ENCODE measurements at places on chromosomes 3 and 15.

- no peak for DNase-seq
Observed at GRCh38 chr3:123687286-123687685, 102.4 kb upstream of the HACD2 start.

DNA sequence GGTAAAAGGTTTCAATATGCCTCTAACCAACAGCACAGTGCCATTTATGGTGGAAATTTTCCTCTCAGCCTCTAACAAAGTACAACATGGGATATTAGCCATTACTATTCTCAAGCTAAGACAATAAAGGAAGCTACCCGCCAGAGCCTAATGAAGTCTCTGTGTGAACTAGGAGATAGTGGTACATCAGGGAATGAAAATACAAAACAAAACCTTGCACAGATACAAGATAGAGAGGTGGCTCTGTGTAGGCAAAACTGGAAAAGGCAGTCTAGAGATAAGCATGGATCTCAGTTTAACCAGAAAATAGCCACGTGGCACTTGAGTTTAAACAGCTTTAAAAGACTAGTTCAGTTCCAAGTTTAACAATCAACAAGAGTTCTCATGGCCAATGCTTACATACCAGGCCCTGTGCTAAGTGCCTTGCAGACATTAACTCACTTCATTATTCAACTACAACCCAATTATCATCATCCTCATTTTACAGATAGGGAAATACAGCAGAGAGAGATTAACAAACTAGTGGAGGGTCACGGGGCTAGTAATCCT is 279.3 kb downstream of the IGSF11 start:
- DNase-seq = no peak

GRCh38 chr3:156761007-156761406 is 65.1 kb upstream of the LEKR1 start:
- DNase-seq = no peak

- no peak for DNase-seq
Observed at GRCh38 chr3:12773030-12773709, 14.1 kb upstream of the TMEM40 start.

DNA sequence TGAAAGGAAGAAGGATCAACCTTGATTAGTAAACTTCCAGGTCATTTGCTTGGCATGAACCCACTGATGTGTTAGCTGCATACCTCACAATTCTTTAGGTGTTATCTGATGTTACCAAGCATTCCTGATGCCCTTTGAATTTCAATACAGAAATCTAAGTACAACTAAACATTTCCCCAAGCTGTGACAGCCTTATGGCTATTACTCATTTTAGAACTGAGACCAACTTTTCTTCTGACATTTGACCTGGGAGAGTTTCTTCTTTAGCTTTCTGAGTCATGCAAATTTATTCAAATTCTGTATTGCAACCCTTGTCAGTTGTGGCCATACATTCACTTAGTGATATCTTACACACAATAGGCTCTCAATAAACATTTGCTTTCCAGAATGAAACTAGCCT is 124.3 kb downstream of the TIGIT start:
- DNase-seq = no peak

GRCh38 chr3:24494618-24495325 is at the start of gene THRB:
Gene THRB (minus strand): TSS chr3:24494850.
- DNase-seq = no peak

DNA sequence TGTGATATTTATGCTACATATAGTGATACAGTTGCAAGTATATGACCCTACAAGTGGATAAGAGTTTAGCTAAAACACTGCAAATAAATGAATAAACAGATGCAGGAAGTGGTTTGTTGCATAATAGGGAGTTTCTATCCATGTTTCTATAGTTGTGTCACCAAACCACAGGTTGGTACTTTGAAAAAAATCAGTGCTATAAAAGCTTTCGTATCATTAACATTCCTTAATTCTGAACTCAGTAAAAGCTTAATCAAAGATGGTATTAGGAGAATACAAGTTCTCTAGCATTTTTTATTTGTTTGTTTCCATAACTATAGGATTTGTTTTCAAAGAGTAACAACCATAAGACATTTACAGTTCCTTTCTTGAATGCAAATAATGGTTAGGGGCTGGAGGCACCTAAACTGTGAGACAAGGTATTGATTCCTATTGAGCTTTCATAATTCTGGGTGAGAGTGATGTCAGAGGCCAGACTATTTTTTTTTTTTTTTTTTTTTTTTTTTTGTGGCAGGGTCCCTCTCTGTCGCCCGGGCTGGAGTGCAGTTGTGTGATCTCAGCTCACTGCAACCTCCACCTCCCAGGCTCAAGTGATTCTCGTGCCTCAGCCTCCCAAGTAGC is 29.6 kb downstream of the CPOX start:
- no peak for DNase-seq

DNA sequence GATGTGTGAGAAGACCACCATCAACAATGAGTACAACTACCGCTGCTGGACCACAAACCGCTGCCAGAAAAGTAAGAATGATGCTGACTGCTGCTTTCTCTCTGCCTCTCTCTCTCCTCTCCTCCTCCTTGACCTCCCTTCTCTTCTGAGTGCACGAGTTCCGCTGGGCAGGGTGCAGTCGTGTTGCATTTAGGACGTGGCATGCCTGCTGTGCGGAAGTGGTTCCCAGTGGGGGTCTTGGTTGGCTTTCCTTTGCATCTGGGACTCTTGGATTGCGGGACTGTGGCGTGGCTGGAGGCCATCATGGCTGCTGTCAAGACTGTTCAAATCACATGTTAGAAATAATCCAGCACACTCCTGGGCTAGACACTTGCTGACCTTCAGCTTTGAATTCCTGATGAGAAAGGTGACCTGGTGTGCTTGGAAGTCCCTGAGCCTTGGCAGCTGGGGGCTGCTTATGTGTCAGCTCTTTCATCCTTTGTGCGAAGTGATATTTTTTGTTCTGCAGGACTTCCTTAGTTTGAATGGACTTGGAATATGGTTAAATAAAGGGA is 59.8 kb downstream of the IGF1R start:
- DNase-seq = no peak

GRCh38 chr3:9859530-9860025 is 15.8 kb upstream of the RPUSD3 start:
- no peak for DNase-seq

DNA sequence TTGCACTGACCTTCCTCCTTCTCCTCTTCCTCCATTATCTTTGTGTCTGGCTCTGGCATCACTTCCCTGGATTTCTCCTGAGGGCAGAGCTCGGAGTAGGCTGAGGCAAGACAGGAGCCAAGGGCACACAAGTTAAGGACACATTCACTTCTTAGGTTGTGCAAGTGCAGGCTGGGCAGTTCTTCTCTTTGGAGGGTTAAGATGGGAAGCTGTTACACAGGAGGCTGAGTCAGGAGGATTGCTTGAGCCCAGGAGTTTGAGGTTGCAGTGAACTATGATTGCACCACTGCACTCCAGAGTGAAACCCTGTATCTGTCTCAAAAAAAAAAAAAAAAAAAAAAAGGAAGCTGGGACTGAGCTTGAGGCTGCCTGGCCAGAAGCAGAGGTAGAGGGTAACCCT is 176.2 kb upstream of the ANKRD28 start:
- no peak for DNase-seq

DNA sequence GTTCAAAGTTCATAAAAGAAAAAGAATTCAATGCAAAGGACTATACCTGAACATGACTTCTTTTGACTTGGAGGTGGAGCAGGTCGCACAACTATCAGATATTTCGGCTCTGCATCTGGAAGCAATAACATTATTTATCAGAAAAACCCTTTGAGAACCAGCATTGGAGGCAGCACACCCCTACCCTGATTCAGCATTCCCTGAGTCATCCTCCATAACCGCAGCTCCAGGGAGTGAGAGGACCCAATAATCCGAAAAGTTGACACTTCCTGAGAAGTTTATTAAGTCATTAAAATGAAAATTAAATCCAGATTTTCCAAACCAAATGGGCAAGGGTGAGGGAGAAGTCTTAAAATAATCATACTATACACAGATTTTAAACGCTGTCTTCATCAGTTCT is 90.6 kb downstream of the ABI3BP start:
- DNase-seq = no peak

DNA sequence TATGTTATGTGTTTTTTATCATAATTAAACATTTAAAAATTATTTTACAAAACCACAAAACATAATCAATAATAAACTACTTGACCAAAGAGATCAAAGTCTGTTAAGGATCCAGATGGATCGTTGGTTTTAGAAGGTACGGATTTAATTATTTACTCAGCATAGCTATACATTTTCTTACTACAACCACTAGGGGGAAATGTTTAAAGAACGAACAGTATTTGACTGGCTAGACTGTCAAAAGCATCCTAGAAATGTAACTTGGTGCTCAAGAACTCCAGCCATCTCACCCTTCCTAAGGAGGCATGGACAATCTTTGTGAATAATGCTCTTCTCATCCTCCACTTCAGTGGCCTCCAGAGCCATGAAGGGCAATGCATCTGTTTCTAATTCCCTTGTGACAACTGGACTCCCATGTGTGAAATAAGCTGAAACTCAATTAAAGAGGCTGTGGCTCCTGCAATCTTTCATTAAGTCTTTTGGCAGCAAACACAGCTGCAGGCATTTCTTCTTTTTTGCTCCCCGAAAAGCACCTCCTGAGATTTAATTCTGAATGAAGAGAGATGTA is 94.7 kb upstream of the TUSC7 start:
- no peak for DNase-seq

GRCh38 chr3:172476347-172476746 is 28.1 kb upstream of the GHSR start:
- DNase-seq = no peak

- no peak for DNase-seq
Observed at GRCh38 chr15:86255247-86255646, 175.6 kb downstream of the AGBL1 start.

GRCh38 chr3:185732782-185733181 is 92.1 kb downstream of the IGF2BP2 start:
- no peak for DNase-seq

DNA sequence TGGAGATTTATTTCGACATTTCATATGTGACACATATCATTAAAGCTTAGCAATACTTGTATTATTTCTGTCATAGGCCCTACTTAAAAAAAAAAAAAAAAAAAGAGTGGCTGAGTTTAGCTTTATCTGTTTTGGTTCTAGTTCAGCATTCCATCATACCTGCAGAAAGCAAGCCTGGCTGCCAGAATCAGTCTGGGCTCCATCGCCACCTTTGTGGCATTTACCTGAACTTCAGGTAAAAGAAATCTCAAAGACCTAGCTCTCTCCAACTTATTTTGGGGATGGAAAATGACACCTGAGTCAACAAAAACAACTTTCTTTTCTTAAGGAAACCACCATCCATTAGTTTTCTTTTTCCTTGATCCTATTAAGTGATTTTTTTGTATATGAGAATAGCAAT is 82.1 kb downstream of the NEK10 start:
- DNase-seq = no peak

GRCh38 chr3:33915796-33916546 is 117.5 kb downstream of the PDCD6IP start:
- DNase-seq = no peak

DNA sequence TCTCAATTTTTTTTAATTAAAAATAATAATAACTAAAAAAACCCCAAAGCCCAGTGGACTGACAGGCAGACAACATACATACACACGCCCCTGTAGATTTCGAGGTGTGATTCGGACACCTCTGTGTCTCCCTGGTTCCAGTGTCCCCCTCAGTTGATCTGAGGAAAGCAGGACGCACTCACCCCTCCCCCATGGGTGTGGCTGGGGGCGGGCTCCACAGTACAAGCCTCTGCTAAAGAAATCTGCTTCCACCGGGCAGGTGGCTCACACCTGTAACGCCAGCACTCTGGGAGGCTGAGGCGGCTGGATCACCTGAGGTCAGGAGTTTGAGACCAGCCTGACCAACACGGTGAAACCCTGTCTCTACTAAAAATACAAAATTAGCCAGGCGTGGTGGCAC is 33.8 kb upstream of the BLM start:
- DNase-seq = no peak

GRCh38 chr3:187954873-187955586 is 198.9 kb upstream of the LPP start:
- no peak for DNase-seq

DNA sequence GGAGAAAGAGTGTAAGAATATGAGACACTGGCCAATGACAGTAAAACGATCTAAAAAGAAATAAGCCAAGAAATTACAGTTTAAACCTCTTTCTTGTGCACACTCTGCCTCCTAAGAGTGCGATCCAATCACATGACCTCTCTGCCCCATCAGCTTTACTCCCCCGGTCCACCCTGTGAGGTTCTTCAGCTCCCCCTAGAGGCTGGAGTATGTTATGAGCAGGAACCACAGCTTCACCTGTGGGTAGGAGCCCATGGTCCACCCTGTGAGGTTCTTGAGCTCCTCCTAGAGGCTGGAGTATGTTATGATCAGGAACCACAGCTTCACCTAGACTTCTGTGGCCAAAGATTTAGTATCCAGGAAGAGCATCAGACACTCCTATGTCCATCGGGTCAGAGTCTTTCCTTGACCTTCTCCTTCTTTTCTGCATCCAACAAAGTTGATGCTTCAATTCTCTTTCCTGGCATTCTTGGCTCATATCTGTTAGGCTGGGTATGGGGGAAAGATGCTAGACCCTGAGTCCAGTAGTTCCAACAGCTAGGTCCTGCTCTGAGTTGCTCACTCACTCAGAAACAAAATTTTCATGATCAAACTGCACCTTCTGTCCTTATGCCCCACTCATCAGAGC is 164.0 kb downstream of the MINAR1 start:
- no peak for DNase-seq

- no peak for DNase-seq
Observed at GRCh38 chr3:98826126-98826525, 63.0 kb downstream of the ST3GAL6 start.

DNA sequence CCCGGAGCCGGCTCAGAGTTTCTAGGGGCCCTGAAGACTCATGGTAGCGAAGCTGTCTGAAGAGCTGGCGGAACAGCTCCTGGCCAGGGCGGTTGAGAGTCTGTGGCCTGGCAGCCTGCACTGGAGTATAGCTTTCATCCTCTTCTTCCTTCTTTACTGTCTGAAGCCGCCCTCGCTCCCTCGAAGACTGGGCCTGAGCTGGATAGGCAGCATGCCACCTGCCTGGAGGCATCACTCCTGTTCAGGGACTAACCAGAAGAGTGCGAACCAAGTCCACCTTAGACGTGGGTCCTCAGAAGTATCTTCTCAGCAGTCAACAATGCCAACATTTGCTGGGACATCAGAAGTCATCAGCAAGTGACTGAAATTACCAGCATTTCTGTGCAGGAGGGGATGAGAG is 22.2 kb downstream of the ZNF445 start:
- DNase-seq = no peak
